ENCODE measurements at places on chromosomes 7 and 10.

DNA sequence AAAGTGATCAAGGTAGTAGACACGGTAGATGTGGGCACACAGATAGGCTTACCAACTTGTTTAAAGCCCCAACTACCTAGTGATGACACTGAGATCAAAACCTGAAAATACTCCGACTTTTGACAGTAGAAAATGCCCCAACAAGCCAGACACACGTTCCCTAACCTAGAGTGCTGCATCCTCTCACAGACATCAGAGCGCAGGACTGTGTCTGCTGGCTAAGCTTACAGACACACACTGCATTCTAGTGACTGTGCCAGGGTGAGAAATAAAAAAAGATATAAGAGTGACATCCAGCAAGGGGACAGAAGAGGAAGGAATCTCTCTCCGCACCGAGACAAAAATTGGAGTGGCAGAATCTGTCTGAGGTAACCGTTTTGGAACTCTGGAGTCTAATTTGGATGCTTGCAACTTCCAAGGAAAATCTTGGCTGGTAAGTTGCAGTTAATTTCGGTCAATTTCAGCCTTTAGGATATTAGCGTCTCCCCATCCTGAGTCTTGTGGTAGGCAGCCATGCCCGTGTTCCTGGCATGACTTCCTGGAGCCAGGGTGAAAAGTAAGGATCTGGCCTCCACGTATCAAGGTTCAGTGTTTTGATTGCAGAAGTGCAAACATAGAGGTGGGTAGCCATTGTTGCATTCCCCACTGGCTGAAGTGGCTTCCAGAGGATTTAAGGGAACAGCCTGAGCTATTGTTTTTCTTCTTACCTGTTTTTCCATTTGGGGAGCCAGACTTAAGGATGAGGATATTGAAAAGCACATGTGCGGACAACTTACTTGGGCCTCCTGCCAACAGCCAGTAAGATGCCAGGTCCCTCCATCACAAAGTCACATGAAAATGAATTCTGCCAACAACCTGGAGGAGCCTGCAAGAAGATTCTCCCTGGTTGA, 124.1 kb downstream of the SMURF1 start:
- no peak for DNase-seq

- DNase-seq: no peak
These were observed 229.4 kb downstream of the LRMDA start for GRCh38 chr10:75660823-75661222.

DNA sequence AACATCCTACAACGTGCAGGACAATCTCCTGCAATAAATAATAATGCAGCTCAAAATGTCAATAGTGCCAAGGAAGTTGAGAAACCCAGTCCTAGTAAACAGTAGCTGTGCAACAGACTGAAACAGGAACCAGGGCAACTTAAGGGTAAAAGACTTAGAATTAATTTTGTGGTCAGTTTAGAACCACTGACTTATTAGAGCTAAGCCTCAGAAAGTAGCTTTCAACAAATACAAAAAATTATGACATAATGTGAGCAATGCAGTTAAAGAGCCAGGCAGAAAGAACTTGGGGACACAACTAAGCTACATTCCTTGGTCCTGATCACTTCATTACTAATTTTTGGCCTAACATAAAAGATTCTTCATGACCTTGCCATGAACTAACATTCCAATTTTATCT, 195.4 kb downstream of the MACC1 start:
- no peak for DNase-seq

DNA sequence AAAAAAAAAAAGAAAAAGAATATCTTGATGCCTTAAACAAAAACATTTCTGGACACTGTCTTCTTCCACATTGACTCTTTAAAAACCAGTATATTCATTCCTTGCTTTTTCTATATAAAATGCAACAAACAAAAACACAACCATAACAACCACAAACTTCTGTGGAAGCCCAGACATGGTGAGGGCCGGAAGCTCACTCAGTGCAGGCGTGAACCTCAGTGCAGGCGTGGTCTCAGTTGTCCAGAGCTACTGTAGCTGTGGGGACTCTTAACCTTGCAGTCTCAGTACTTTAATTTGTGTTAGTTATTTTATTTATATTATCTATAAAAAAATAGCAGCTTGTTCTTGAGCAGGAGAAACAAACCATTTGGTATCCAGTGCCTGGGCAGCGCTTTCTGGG, 131.8 kb downstream of the DOCK1 start:
- DNase-seq: no peak

- DNase-seq: no peak
These were observed 43.1 kb upstream of the SEMA3A start for GRCh38 chr7:84237533-84238173.

DNA sequence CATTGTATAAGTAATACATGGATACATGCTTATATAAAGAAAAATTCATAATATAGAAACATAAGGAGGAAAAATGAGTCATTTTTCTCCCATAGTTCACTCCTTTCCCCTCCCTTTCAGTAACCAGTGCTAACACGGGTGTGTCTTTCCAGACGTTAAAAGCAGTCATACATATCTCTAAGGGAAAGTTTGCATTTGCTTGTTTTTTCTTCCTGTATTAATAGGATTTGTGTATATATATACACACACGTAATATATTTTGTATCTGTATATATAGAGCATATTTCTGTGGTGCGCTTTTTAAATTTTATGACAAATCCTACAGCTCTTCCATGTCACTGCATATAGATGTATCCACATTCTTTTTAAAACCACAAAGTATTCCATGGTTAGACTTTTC, 78.8 kb downstream of the RALA start:
- no peak for DNase-seq

GRCh38 chr7:117828825-117829224, 44.4 kb downstream of the CTTNBP2 start:
- DNase-seq: no peak

DNA sequence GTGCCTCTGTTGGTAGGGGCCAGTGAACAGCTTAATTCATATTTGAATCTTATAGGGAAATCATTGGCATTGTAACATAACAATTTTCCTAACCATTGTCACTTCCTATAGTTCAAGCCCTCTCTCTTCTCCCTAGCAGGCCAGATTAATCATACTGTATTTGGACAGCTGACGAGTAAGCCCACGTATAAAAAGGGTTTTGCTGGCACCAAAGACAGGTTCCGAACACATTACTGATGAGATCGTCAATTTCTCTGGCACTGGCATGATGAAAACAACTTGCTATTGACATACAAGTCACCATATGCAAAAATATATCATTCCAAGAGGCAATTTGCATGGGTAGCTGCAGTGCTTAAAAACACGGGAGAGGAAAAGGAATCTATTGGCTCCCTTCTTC, 891.1 kb upstream of the AUTS2 start:
- DNase-seq: no peak

DNA sequence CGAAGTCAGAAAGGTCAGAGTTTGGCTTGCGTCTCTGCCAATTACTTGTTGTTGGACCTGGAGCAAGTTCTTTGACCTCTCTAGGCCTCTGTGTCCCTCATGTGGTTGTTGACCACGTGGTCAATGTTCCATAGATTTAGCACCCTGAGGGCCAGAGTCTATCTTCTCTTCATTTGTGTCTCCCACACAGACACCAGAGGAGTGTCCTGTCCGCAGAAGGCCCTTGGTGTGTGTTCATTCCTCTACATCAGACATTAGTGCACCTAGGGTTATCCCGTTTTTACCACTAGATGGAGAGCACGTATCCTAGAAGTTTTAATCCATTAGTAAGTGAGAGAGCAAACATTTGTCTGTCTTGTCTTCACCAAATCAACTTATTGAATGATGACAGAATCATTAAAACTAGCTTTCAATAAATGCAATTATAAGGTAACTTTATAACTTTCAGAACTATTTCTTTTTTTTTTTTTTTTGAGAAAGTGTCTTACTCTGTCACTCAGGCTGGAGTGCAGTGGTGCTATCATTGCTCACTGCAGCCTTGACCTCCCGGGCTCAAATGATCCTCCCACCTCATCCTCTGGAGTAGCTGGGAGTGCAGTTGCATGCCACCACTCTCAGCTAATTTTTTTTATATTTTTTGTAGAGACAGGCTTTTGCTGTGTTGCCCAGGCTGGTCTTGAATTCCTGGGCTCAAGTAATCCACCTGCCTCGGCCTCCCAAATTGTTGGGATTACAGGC, 122.5 kb upstream of the ANKRD1 start:
- peak; percentile 13 for DNase-seq

DNA sequence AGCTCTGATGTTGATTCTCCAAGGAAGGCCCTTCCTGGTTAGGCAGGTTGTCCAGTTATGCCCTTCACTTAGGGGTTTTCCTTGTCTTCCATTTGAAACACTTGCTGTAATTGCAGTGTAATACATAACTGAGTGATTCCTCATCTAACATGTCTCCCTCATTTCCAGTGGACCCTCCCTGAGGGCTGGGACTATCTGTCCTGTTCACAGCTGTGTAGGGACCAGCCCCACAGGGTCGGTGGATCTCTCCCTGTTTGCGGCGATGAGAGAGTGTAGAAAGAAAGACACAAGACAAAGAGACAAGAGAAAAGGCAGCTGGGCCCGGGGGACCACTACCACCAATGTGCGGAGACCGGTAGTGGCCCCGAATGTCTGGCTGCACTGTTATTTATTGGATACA, 135.9 kb upstream of the EEPD1 start:
- no peak for DNase-seq

DNA sequence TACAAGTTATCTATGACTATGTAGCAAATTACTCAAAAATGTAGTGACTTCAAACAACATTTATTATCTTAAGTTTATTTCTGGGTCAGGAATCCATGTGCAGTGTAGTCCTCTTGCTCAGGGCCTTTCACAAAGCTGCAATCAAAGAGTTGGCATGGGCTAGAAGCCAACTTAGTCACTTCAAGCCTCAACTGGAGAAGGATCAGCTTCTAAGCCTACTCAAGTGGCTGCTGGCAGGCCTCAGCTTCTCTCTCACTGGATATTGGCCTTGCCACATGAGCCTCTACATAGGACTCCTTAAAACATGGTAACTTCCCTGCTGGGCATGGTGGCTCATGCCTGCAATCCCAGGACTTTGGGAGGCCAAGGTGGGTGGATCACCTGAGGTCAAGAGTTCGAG, 5.0 kb upstream of the NFE2L3 start:
- no peak for DNase-seq

DNA sequence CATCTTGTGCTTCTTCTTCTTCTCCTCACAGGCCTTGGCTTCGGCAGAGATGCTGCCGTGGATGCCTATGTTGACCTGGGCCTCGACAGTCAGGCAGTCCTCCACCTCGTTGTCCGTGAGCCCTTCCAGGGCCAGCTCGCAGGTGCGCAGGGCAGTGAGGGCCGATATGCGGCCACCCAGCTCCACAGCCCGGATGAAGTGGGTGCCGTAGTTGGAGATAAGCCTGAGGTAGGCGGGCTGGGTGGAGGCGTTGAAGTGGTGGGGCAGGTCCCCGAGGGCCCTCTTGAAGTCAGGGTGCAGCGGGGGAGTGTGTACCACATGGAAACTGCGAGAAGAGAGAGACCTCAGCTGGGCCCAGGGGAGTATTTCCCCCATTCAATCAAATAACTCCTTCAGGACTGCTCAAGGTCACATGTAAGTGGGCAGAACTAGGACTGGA, 3.7 kb downstream of the PRF1 start:
- no peak for DNase-seq

- DNase-seq: peak; percentile 34
These were observed 628.7 kb downstream of the TYW1 start for GRCh38 chr7:67625257-67625737.

DNA sequence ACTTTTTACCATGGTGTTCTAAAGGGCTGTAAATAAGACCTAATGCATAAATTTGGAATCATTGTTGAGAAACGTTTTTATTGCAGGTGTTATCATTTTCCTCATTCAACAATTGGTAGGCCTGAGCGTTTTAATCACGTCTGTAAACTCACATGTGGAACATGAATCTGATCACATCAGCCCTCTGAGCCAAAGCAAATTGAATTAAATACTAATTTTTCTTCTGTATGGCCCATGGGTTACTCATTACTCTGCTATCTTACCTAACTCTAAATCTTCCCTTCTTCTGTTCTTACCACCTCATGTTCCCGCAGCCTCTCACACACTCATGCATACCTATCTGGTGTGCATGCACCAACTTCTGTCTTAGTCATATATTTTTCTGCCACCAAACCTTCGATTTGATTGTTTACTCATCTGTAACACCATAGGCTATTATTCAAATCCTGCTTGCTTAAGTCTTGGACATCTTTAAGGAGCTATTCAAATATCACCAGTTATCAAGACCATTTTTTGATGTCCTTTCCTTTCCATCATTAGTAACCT, 82.3 kb downstream of the NXPH1 start:
- DNase-seq: no peak

GRCh38 chr10:69232252-69232651, 12.1 kb downstream of the HKDC1 start:
- DNase-seq: no peak

DNA sequence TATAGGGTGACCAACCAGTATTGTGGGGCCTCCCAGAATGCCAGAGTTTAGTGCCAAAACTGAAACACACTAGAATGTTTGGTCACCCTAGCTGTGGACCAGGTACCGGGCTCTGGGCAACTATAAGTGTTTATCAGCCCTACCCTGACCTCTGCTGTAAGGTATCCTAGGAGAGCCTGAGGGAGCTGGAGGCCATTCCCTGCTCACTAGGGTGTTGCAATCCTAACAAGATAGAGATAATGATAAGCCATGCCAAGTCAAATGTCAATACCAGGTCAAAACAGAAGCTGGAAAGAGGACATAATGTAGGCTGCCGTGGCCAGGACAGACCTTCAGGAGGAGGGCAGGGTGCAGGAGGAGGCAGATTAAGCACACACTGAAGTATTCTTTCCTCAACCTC, 151.8 kb downstream of the KCNMA1 start:
- DNase-seq: no peak

- no peak for DNase-seq
These were observed 378 bp upstream of the INPP5F start for GRCh38 chr10:119725517-119725827.

DNA sequence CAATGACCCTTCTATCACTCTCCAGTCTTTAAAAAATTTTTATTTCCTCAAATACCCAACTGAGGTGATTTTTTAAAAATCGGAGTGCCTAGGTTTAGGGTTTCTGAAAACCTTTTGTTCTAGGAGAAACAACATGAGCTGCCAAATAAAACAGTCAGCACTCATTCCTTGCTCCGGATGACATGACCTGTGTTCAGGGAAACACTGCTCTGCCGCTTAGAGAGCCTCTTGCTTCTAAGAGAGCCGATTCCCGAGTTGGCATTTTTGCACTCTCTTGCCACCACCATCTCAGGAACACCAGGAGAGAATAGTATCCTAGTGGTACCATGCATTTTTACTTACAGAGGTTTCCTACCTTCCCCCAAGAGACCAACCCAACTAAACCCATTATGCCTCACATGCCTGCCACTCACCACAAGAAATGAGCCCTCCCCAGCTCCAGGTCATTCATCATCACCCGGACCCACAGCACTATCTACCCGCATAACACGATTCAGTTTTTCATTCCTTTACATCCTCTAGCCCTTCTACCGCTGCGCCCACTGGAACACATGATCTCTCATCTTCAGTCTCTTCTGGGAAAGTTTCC, 365.4 kb downstream of the THSD7A start:
- no peak for DNase-seq

- no peak for DNase-seq
These were observed 420.5 kb upstream of the FOXK1 start for GRCh38 chr7:4261601-4261960.

GRCh38 chr10:78588194-78588811, 480.5 kb upstream of the ZMIZ1 start:
- peak; percentile 16 for DNase-seq

All from DMS153 (cell line).